ENCODE measurements at places on chromosomes 4 and X.

DNA sequence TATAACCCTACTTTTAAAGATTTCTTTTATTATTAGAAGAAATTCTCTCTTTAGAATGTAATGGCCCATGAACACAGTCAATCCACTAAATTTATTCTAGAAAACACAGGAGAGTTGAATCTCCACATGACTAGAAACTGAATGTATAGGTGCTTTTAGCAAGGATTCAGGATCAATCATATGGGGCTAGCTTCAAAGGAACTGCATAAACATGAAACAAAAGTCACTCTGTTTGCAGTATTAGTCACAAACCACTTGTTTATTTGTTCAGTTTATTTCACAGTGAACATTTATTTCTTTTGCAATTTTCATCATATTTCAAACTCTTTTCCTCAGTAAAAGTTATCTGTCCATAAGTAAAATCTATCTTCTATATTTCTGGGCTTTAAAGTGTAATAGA, 1604.6 kb downstream of the PCDH18 start:
- no peak for DNase-seq

- DNase-seq: no peak
Measured at GRCh38 chr4:77003400-77003799, 53.8 kb downstream of the SEPTIN11 start.

GRCh38 chr4:82900066-82900410, 497 bp upstream of the THAP9 start:
- DNase-seq: no peak

GRCh38 chr4:128979934-128980333, 113.4 kb downstream of the SCLT1 start:
- DNase-seq: no peak

DNA sequence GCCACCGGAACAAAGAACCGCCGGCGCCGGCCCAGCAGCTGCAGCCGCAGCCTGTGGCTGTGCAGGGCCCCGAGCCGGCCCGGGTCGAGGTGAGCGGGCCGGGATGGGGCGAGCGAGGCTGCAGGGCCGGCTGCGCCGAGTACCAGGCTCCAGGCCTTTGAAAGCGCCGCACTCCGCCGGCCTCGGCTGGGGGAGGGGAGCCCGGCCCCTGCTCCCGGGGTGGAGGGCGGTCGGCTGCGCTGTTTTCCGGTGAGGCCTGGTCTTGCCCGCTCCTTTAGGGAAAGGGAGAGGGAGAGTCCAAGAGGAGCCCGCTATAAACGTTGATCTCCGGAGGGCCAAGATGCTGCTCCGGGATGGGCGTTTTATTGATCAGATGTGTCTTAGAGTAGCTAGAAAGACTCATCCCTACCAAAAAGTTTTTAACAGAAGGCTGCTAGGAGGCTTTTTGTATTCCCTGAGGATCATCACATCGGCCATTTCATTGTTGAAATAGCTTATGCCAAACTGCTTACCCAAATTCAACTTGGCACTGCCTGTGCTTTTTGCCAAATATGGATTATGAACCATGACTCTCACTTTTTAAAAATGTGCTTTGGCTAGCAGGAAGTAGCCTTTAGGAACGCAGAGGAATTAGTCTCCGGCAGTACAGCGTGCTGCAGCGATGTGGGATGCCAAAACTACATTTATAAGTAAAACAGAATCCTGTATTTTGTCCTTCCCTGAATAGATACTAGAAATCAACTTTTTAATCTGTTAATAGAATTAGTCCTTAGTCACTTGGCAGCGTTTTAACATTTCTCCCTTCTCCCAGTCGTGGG, 760 bp downstream of the TMEM165 start:
- no peak for DNase-seq

GRCh38 chrX:103369479-103369878, 6.9 kb upstream of the BEX3 start:
- no peak for DNase-seq

DNA sequence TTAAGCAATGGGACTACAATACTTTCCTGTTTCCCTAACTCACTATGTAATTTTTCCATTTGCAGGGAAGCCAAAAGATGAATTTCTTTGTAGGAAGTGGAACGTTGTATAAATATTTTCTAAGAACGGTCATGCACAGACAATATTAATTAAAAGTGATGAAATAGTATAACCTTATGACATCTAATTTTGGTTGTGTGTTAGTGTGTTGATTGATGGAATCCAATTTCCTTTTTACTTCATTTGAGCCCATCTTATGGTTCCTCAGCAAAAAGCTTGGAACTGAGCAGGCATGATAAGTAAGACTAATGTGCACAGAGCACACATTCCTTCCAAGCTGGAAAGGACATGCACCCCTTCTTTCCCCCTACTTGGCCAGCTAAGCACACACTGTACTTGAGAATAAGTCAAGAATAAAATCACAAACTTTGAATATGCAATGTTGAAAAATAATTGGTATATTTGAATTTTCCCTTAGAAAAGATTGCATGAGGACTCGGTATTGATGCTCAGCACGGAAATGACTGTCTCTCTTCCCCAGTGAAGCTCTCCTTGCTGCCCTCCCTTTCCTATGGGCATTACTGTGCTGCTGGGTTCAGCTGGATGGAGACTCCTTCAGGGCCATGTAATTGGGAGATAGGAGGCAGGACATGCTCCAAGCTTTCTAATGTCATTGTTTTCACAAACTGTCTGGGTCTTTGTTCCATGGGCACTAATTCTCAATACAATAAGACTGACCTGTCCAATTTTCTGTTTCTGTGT, 19.2 kb upstream of the PDLIM3 start:
- no peak for DNase-seq

- no peak for DNase-seq
Measured at GRCh38 chrX:41828826-41829225, 94.5 kb downstream of the CASK start.

- DNase-seq: no peak
Measured at GRCh38 chr4:147530723-147531122, 49.8 kb downstream of the EDNRA start.

- DNase-seq: no peak
Measured at GRCh38 chr4:78612398-78613178, 61.0 kb downstream of the ANXA3 start.

DNA sequence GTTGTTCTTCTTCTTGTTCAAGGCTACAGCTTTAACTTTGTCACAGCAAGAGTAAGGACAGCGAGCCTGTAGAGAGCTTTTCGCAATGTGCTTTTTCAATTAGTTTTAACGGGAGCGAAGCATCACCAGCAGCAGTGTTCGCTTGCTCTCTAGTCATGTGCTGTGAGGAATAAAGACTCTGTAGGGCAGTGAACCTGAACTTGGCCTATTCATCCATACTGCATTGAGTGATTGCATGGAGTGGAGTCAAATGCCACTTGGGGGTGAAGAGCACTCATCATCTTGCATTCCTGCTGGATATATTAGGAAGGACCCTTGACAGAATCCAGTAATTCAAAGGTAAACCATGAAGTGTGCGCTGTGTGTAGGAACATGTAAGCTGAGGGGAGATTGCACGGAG, 240.0 kb downstream of the FRMPD4 start:
- no peak for DNase-seq

GRCh38 chr4:183364025-183364424, 41.8 kb upstream of the CLDN24 start:
- no peak for DNase-seq

DNA sequence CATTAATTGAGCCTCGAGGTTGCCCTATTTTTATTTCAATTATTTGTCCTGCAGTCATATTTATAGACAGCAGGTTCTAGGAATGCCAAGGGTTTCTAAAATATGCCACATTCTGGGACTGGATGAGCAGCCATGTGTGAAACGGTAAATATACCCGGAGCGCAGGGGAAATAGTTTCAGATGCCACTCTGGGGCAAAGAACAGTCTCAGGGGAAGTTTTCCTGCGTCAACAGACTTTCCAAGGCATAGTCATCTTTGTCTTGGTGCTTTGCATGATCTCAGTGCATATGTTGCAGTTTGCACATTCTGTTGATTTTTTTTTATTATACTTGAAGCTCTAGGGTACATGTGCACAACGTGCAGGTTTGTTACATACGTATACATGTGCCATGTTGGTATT, 71.0 kb downstream of the GPAT3 start:
- no peak for DNase-seq

DNA sequence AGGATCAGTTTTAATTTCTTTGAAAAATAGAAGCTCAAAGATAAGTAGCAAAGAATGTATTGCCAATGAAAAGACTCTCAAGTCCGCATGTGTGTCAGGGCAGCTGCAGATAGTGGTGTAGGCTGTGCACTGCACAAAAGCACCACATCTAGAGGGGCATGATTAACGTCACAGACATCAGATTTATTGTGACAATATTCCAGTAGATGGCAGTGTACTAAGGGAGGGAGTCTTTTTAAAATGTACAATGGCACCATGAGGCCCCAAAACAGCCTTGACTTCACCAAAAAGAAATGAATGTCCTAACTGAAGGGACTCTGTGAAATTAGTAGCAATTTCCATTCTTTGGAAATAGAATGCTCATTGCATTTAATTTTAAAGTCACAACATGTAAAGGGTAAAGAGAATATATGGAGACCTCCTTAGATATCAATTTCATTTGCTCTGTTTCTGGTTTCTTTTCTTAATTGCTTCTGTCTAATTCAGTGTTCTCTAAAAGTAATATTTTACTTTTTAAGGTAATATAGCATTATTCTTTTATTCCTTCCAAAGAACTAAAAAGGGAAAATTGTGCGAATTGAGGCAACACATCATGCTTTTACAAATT, 98.4 kb downstream of the ZNF827 start:
- DNase-seq: no peak

DNA sequence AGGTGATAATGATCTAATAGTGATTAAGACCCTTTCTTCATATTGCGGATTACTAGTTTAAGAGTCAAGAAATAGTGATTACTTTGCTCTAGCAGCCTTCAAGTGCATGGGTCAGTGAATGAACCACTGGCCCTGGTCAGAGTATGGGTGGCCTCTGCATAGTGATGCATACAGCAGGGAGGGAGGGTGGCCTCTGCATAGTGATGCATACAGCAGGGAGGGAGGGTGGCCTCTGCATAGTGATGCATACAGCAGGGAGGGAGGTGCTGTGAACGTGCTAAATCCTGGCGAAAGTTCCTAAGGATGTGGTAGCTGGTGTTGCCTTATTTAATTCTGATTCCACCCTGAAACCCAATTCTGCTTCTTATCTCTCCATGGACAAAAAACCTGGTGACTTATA, 246.7 kb upstream of the ARSJ start:
- no peak for DNase-seq

DNA sequence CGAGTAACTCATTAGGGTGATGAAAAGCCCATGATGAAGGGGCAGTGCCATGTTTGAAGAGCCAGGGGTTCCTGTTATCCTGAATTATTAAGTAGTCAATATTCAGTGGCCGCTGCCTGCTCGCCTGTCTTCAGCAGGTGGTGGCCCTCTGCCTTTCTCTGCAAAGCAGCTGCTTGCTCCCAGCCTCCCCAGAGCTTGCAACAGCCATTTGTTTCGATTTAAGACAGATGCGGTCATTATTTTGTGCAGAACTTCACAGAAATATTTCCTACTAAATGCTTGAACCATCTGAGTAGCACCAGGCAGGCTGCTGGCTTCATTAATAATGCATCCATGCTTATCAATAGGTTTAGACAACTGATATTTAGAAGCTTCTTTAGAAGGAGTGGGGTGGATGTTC, 104.3 kb upstream of the TTC29 start:
- DNase-seq: no peak

GRCh38 chrX:9340598-9341290, 124.1 kb upstream of the TBL1X start:
- no peak for DNase-seq

GRCh38 chr4:56973336-56973735, 4.1 kb downstream of the NOA1 start:
- DNase-seq: no peak

GRCh38 chr4:136862653-136863052, 669.6 kb downstream of the PCDH18 start:
- no peak for DNase-seq

DNA sequence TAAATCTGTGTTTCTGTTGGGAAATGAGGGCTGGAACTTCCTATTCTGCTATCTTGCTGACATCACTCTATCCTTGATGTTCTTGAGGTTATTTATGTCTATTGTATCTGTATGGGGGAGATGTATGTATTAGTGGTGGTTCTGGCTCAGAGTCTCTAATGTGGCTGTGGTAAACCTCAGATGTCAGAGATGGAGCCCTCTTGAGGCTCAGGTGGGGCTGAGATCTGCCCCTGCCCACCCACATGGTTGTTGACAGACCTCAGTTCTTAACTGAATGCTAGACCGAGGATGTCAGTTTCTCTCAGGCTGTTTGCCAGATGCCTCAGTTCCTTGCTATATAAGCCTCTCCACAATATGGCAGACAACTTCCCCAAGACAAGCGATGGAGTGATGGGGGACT, 3.3 kb upstream of the CPE start:
- no peak for DNase-seq

DNA sequence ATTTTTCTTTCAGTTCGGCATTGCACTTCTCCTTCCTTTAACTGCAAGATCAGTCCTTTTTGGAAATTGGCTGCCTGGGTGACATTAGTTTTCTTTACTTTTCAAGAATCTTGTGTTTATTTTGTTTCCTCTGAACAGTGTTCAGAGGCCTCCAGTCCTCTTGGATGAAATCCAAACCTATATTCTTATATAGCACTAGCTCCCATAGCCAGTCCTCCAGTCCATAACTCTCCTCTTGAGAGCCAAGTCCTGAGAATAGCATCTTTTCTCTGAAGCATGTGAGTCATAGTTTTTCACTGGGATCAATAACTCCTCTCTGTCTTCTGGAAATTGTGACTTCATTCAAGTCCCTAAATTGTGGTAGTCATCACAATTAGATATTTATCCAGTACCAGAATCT, 357.5 kb downstream of the RAPGEF2 start:
- DNase-seq: no peak

DNA sequence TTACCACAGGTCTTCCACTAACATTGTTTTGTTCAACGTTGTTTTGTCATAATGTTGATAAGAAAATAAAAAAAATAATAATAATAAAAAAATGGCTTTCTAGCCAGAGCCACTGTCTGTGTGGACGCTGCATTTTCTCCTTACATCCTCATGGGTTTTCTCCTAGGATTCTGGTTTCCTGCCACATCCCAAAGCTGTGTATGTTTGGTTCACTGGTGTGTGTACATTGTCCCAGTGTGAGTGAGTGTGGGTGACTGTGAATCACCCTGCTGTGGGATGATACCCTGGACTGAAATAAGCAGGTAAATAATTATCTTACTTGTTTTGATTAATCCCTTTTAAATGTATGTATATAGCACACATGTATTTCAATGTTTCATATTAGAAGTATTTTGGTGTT, 2154.4 kb upstream of the AGA start:
- DNase-seq: no peak

DNA sequence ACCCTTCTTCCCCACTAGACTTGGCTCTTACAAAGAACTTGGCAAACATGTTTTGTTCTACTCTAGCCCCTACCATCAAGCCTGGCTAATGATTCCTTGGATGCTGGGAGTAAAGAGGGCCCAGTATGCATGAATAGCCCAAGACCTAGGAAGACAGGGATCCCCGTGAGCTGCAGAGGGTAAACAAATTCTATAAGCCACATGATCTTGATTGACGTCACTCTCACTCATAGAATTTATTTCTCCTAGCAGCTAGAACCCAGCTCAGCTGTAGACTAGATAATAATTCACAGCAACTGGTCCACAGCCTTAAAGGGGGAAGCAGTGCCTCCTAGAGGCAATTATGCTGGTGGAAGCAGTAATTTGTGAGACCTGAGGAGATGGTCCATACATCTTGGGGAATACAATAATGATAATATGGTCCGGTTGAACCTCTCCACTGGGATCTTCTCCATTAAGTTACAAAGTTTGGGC, 16.1 kb upstream of the USO1 start:
- DNase-seq: peak; percentile 16
